Stimulated activated CD8-positive, alpha-beta memory T cell treated with anti-CD3 and anti-CD28 coated beads, Interleukin-7, amount 100 ng/mL, for 4 hours (primary cell): ENCODE measurements at places on chromosomes 7 and 10.

GRCh38 chr10:1394155-1394912, 338.1 kb downstream of the WDR37 start:
- DNase-seq = no peak

- no peak for DNase-seq
Observed at GRCh38 chr10:21355591-21356011, 169.9 kb downstream of the SKIDA1 start.

DNA sequence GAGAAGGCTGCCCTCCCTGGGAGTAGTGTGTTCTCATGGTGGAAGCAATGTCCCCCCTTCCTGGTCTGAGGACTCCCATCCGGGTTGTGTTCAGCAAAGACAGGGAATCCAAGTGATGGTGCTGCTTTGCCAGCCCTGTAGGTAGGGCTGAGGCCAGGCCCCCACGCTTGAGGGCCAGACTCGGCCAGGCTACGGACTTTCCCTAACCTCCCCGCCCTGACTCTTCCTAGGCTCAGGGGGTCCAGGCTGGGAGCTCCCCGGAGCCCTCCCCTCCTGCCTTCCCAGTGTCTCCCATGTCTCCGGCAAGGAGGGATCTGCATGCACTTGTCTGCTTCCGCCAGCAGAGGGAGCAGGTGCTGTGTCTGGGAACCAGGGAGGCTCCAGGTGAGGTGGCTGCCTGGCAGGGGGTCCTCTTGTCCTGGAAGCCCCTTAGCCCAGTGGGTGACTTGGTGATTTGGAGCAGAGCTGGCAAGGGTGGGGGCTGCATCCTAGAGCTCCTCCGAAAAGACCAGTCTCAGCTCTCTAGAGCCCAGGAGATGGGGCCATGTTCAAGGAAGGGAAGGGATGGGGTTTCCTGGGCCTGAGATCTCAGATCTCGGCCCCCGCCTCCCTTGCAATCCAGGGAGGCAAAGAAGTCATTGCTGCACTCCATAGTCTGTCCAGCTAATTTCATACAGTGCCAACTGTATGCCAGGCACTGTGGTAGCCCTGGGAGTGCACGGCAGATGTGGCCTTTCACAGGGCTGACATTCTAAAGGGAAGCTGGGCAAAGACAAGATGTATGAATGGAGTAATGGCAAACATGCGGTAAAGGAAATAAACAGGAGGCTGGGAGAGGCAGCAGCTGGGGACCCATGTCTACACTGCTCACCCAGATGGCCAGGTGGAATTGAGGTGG, 20.3 kb upstream of the SFRP5 start:
- peak; percentile 45 for DNase-seq

GRCh38 chr10:112783351-112784021, 166.6 kb upstream of the TCF7L2 start:
- no peak for DNase-seq

- no peak for DNase-seq
Observed at GRCh38 chr10:80608706-80609105, 71.0 kb downstream of the SH2D4B start.

- no peak for DNase-seq
Observed at GRCh38 chr7:105610165-105610930, 29.1 kb upstream of the EFCAB10 start.
